NCI-H187 (cell line): ENCODE measurements at places on chromosomes 5 and 9.

- no peak for DNase-seq
Observed at GRCh38 chr9:122050167-122050566, 42.9 kb downstream of the TTLL11 start.

- DNase-seq = no peak
Observed at GRCh38 chr5:59766427-59767210, 126.9 kb downstream of the PDE4D start.

- DNase-seq = no peak
Observed at GRCh38 chr9:77271023-77271690, 93.8 kb downstream of the VPS13A start.

DNA sequence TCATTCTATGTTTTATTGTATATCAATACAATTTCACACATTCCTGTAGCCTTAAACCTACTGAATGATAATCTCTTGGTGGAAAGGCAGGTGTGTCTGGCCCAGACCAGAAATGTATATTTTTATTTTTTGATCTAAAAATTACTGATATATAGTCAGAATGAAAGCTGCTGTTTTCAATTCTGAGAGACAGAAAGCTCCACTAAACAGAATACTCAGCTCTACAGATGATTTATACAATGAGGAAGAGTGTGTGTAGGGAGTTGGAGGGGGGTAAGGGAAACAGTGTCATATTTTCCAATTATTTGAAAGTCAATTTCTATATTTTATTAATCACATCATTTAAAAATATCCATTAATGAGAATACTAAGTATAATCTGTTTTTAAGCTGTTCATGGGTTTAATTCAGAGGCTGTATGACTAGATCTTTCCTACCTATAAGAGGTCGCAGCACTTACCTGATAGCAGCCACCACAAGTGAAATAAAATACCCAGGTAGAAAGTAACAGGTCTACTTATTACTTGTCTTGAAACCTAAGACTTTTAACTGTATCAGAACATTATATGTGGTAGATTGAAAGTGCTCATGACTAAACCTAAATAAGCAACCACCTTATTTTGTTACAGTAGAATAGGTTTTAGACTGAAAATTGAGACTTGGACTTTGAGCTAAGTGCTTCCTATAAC, 183.4 kb downstream of the TMC1 start:
- DNase-seq = no peak

DNA sequence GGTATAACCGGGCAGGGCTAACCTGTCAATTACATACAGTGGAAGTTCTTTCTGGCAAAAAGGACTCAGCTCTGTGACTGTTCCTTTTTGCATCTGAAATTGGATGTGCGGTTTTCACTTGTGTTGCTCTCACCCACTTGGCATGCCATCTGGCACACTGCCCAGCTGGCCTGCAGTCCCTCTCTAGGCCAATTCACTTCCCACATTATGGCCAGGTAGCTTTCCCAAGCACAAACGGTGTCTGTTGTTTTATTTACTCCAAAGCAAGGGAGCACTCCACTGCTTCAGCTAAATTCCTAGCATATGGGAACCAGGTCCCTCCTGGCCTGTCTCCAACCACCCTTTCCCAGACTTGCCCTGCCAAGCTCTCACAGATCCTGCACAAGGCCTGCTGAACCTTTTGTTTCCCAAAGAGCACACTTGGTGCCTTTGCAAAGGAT, 132.5 kb downstream of the SEMA6A start:
- DNase-seq = peak; percentile 77

GRCh38 chr9:87181670-87182069, 234.4 kb upstream of the GAS1 start:
- no peak for DNase-seq

GRCh38 chr9:111330124-111330523, at the start of gene OR2K2:
TSS of gene OR2K2 (minus strand) at chr9:111330224. CDS start at chr9:111328433, 1,791 bp downstream.
- DNase-seq = no peak

- no peak for DNase-seq
Observed at GRCh38 chr9:107249131-107249533, 33.9 kb upstream of the RAD23B start.

DNA sequence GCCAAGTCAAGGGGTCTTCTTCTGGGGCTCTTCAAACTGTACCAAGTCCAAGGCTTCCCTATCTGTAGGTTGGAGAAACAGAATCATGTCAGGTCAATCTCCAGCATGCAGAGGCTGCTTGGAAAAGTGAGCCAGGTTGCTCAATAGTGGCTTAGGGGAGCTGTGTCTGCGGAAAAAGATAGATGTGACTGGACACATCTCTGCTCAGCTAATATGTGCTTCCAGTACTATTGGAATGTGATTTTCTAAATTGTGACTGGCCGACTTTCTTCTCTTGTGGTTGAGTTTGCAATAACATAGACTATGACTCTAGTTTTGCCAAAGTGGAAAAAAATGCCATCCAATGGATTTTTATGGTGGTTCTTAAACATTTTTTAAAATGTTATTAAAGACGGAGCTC, 136.7 kb downstream of the BOD1 start:
- no peak for DNase-seq

GRCh38 chr5:143165049-143165880, 238.2 kb downstream of the NR3C1 start:
- DNase-seq = no peak

DNA sequence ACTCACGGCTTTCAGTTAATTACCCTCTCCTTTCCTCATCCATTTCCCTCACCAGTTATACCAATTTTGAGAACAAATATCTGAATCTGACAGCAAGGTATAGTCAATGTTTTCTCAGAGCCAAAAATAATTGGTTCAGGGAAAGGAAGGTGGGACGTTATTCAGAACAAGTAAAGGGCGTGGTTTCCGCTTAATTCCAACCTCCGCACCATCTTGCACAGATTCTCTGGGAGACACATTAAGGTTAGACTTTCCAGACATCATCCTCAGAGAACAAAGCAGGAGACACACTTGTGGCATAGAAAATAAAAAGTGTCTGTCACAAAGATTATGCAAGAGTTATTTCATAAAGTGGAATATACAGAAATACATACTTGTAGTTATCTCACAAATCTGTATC, 441.2 kb downstream of the IRX1 start:
- no peak for DNase-seq

GRCh38 chr5:126852841-126853271, 75.9 kb downstream of the LMNB1 start:
- no peak for DNase-seq

DNA sequence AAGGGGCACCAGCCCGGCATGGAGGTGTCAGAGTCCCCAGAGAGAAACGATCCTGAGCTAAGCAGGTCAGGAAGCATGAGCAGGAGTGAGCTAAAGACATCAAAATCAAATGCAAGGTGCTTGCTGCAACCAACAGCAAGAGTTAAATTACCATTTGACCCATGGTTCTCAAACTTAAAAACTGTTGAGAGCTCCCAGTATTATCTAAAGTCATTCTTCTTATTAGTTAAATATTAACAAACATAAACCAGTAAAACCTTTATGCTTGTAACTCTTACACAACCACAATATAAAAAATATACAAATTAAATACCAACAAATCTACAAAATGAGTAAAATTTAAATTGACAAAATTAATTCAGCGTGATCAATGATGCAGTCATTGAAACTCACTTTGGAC, 51.5 kb downstream of the FANCC start:
- no peak for DNase-seq

GRCh38 chr9:33535541-33535940, 11.5 kb downstream of the ANKRD18B start:
- DNase-seq = no peak

DNA sequence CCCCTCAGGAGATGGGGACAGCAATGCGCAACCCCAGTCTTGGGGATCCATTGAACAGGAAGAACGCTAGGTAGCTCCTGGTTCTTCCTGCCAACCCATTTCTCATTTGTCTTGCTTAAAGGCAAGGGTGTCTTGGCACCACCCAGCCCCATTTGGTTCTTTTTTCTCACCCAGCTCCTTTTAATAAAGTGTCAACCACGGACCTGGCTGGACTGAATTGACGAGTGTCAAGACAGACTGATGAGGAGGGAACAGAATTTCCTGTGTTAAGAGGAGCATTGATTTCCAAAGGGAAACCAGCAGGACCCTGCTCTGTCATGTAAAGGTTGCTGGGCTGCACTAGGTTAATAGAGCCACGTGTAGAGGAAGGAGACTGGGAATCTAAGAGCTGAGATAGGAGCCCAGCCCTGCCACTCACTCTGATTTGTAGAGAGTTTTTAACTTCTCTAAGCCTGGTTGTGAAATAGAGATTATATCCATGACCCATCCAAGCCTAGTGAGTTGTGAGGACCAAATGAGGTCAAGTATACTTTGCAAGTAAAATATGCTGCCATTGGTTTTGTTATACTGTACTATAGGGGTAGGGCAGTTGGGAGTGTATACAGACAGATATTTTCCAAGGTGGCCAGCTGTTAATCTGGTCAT, 33.7 kb downstream of the OSTF1 start:
- DNase-seq = no peak

DNA sequence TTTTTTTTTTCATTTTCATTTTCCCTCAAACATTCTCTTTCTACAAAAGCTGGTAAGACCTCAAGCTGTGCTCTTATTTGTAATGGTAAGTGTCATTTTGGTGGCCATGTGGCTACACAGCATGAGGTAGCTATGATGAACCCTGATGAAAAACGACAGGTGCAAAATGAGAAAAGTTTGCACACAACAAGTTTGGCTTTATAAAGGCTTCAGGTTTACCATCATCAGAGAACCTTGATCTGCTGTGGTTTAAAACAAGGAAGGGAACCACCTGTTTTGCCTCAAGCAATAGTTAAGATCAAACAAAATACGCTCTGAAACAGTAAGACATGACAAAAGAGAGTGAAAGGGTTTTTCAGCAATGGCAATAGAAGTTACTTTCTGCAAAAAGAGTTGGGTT, 1124.6 kb upstream of the ACO1 start:
- DNase-seq = no peak

- no peak for DNase-seq
Observed at GRCh38 chr5:107518616-107519015, 152.1 kb downstream of the EFNA5 start.

DNA sequence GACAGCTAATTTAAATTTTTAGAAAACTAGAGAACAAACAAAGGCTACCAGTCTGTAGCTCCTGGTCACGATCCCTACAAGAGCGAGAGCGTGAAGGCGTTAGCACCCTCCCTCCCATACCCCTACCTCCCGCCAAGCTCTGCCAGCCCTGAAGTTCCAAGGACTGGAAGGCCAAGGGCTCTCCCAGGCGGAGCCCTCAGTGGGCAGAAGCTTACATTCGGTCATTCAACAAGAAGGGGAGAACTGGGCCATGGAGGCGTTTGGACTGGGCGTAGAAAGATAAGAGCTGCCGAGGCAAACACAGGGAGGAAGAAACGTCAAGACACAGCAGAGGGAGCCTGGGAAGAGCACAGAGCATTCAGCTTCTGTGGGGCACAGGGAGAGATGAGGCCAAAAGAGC, 3.0 kb downstream of the MXD3 start:
- no peak for DNase-seq

DNA sequence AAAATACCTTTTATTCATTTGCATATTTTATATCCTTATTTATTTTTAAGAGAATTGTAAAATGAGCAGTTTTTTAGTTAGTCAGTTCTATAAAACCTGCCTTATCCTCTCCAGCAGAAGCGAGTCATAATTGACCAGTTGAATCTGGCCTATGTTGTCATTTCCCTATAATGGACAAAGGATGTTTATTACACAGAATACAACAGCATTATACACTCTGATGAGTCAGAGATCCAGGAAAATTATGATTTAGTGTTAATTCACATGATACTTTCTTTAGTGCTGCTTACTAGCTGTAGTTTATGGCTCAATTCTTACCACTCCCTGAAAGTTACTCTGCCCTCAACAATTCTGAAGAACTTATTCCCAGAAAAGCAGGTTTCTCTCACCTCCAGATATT, 26.8 kb upstream of the LURAP1L start:
- DNase-seq = no peak

DNA sequence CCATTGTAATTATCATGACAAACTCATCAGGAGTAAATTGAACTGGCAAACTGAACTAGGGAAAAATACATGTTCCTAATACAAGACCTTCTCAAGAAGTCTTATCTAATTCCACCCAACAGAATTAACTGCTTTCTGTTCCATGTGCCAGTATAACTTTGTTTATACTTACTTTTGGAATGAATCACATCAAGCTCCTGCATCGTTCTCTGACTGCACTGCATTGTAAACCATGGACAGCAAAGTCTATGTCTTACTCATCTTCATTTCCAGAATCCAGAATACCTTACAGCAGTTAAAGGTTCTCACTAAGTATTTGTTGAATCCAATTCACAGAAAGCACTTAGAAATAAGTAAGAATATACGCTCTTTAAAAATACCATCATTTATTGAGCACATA, 102.8 kb downstream of the PLK2 start:
- DNase-seq = no peak

- no peak for DNase-seq
Observed at GRCh38 chr5:119596046-119596445, 33.3 kb upstream of the FAM170A start.

GRCh38 chr5:132270335-132270665, 12.8 kb downstream of the PDLIM4 start:
- no peak for DNase-seq

DNA sequence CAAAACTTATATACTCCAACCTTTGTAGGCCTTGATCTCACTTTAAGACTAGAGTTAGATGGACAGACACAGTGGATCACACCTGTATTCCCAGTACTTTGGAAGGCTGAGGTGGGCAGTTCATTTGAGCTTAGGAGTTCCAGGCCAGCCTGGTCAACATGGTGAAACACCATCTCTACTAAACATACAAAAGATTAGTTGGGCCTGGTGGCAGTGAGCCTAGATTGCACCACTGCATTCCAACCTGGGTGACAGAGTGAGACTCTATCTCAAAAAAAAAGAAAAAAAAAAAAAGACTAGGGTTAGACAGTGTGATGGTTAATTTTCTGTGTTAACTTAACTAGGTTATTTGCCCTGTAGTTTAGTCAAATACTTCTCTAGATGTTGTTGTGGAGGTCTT, 74.1 kb downstream of the CFAP95 start:
- DNase-seq = no peak

- no peak for DNase-seq
Observed at GRCh38 chr9:91799113-91799744, 150.8 kb downstream of the ROR2 start.

DNA sequence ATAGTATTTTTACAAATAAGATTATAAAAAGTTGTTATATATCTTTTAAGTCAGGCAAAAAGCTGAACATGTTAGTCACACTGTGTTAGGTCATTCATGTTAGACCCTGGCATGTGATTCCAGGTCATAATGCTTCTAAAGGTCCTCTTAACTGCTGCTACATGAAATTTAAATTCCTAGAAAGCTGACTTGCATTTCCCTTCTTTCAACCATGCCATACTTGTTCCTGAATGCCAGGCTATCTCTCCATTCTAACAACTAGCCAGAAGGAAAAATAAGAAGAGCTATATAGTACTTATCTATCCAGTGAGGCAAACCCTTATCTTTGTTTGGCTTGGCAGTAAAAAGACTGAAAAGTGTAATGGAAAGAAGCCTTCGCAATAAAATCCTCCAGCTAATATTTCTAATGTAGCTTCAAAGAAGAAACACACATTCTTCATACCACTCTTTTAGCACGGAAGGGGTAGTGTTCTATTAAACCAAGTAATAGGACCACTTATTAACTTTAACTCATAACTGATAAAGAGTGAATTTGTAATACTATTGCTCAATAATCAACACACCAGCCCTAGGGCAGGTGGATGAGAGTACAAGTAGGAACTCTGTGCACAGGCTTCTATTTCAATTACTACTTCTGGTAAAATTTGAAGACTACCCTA, 310.2 kb downstream of the PDE4D start:
- DNase-seq = no peak

GRCh38 chr9:28317745-28318144, 744.5 kb upstream of the C9orf72 start:
- DNase-seq = no peak
